ENCODE measurements at places on chromosomes 12 and 14.
A peak's percentile ranks its signal among the peaks of the same experiment; 100 is the strongest.

DNA sequence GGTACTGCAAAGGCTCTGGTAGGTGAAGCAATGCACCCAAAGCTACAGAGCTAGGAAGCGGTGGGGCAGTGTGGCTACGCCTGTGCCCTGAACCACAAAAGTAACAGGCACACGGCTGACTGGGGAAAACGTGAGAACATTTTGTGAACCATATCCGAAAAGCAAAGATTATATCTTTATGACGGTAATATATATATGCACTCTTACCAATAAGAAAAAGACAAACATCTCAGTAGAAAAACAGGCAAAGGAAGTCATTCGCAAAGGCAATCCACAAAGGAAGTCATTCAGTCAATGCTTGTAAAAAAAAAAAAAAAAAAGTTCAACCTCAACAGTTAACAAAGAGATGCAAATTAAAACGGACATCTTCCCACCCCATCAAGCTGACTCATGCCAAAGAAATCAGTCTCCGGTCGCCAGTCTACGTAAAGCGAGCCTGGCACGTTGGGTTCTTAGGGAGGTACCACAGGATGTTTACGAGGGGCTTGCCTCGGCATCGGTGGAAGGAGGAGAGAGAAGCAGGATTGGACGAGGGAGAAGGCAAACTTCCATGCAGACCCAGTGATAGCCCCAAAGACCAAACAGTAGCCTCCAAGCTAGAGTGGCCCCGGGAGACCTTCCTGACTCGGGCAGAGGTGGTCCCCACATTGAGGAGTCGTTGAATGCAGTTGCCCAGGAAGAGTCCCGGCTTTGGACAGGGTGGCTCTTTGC lies 39.4 kb upstream of the PPP2R5C start:
- peak; percentile 86 for DNase-seq

- DNase-seq = no peak
Measured at GRCh38 chr14:52033101-52033642, 35.7 kb downstream of the NID2 start.

DNA sequence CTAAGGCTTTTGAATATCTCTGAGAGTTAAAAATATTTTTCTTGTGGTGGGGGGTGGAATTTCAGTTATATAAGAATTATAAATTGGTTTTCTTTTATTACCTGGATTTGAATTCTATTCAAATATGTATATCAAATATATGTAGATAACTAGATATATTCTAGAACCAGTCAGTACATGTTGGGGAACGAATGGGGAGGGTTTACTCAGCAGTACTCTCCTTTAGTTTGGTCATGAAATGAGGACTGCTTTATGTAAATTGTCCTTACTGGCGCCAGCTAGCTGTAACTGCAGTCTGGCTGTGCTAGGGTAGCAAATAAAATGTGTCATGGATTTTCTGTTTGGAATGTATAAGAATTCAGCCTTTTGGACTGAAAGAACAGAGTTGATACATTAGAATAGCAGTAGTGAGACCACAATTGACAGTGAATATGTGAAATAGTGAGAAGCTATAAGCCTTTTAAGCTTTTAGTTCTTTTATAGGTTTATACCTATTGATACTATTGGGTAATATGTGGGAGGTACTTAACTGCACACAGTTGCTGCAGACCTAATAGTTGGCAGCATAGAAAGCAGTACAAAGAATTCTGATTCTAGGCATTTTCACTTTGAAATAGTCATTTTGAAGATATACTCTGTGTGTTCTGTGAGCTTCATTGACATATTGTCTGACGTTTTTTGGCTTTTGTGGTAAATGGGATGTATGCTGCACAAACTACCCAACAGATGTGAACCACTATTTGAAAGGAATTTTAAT lies 29.0 kb downstream of the ATF7IP start:
- DNase-seq = peak; percentile 73

DNA sequence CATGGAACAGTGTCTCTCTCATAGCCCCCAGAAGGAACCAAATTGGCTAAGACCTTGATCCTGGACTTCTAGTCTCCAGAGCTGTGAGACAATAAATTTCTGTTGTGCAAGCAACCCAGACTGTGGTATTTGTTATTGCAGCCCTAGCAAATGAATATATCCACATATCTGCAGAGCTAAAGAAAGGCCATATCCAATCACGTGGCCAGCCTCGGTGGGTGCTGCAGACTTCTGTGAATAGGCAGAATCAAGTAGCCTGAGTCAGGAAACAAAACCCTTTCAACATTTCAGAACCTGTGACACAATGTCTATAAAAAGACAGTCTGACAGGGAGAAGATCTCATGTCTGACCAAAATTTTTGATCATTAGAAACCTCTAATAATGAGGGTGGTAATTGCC lies 71.0 kb upstream of the CPM start:
- no peak for DNase-seq

DNA sequence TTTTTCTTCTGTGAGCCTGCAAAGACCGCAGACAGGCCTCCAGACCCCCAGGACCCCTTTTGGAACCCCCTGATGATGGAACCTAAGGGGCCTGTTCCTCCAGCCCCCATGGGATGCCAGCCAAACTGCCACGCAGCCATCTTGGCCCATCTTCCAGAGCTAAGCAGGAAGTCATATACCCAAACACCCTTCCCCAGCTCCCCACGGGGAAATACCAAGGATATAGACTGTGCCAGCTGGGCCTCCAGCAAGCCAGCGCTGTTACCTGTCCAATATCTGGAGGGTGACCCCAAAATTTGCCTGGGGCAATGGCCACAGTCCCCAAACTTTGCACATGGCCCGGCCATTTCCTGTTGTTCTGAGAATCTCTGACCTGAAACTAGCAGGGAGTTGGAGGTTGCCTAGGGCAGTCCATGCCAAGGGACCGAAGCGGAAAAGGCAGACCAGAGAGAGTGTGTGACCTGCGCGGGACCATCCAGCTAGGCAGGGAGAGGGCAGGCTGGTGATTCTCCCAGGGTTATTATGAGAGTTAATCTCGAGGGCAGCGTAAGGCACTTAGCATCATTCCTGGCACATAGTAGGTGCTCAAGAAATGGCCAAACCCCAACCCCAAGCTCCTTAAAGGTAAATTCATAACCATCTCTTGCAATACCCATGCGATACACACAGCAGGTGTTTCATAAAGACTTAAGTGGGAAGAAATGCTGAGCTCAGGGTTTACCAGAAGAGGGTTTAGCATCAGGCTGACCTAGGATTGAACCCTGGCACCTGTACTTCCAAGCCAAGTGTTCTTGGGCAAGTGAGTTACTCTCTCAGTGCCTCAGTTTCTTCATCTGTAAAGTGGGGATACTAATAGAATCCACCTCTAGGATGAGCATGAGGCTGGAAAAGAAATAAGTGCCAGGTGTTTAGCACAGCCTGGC lies 2.6 kb upstream of the RASAL1 start:
- DNase-seq = no peak

DNA sequence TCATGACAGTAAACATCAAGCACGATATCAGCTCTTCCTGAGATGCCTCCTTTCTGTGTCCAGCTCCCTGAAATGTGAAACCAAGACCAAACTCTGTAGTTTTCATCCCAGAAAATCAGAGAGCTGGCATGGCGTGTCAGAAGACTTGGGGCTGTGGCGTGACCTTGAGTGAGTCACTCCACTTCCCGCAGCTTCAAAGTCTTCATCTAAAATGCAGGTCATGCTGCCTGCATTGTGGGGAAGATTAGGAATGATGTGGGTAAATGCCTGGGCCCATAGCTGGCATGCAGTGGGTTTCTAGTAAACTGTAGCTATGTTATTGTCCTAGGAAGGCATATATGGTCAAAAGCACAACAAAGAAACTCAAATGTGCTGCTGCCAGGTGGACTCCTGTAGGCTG lies 28.8 kb downstream of the OAS2 start:
- DNase-seq = no peak

- DNase-seq = no peak
Measured at GRCh38 chr14:100891501-100892445, 11.7 kb downstream of the RTL1 start.

- no peak for DNase-seq
Measured at GRCh38 chr12:76694369-76694768, 69.5 kb upstream of the ZDHHC17 start.

GRCh38 chr12:47273191-47273626 lies 193.4 kb upstream of the AMIGO2 start:
- DNase-seq = no peak

DNA sequence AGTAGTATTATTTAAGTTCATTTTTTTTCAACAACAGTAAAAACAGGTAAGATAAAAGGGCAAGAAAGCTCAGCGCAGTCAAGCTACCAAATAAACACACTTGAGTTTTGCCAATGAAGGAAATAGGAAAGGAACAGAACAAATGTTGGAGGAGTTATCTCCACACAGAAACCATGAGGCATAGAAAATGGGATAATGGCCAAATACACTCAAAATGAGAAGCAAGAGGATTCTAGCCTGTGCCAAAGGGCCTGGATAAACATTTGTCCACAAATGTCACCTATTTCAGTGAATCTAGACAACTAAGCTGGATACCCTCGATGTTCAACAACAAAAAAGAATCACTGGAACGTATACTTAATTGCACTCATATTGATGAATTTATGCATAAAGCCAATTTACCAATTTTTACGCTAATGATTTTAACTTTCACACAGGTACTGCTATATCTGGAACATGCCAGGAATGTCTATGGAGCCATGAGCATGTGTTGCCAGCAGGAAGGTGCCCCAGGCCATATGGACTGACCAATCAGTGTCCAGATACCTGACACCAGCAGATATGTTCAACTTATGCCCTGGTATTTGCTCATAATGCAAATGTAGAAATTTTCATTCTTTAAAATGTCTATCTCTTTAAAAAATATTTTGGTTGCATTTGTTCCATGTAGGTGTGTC lies 21.1 kb downstream of the ST8SIA1 start:
- no peak for DNase-seq

DNA sequence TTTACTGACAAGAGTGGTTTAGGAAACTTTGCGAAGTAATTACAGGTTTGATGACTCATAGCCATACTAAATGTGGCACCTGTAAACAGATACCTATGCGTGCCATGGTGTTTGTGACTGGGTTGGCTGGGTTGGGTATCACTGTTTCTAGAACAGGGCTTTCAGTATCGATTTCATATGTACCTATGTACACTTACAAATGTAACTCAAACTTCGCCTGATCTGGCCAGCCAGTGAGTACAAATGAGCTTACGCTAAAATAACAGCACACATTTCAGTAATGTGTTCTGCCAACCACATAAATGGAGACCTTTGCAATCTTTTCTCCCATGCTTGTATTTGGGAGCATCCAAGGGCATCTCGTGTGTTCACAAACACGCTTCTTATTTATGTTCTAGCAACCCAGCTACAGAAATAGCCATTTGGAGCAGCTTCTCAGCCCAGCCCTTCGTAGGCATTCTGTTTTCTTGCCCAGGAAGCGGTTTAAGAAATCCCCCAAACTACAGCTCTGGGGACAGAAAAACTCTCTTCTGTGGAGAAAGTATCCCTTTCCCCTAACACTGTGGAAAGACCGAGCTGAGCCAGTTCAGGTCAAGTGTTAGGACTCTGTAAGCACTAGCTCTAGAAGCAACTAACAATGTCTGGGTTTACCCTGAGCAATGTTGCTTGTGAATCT lies 42.3 kb upstream of the MDM1 start:
- peak; percentile 87 for DNase-seq

DNA sequence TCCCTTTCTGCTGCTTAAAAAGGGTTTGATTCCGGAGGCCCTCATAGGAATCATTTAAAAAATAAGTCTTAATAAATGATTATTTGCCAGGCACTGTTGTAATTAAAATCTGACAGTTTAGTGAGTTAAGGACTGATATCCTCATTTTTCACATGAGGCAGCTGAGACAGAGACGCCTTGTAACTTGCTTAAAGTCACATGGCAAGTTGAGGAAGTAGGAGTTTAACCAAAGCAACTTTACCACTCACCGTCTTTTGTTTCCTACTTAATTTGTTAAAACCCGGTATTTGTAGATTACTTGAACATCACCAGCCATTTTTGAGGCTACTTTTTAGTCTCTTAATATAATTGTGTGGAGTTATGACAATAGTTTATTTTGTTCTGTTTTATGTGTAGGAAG lies 2.4 kb downstream of the TIGAR start:
- DNase-seq = no peak

DNA sequence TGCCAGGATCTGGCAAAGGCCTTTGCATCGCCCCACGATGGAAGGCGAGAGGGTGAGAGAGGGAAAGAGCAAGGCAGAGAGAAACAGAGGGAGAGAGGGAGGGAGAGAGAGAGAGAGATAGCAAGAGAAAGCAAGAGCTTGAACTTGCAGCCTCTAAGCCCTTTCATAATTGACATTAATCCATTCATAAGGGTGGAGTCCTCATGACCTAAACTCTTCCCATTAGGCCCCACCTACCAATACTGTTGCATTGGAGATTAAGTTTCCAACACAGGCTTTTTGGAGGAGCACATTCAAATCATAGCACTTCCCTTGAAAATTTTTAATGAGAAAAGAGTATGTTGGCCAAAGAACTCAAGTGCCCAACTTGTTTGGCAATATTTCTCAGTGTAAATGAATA lies 48.6 kb upstream of the ZDHHC17 start:
- no peak for DNase-seq

DNA sequence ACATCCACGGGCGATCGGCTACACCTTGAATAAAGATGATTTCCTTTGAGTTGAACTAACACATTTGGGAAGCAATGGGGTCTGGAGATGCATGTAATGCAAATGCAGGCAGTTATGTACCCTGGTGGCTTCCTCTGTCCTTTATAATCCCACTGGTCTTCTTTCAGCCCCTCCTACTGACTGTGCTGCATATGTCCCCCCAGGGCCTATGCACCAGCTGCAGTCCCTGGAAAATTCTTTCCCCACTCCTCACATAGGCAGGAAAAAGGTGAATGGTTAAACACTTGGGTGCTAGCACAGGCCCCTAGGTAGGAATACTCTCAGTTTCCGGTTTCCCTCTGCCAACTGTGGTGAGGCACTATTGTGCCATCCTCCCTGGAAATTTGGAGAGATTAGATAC lies 294.8 kb upstream of the SOX5 start:
- no peak for DNase-seq

DNA sequence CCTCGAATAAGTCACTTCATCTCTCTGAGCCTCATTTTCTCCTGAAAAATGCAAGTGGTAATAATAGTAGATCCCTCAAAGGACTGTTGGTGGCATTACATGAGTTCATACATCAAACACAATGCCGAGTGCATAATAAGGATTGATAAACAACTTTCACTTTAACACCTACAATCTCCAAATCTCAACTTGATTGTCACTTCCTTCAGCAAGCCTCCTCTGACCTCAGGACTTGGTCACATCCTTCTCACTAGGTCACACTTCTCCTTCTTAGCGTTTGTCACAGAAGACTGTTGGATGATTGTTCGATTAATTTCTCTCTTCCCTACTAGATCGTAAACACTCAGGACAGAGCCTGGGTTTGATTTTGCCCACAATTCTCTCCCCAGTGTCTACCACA lies 7.9 kb upstream of the PRKAB1 start:
- DNase-seq = no peak

GRCh38 chr12:63232896-63233295 lies 81.9 kb upstream of the AVPR1A start:
- DNase-seq = no peak

- no peak for DNase-seq
Measured at GRCh38 chr12:104575442-104576186, 118.9 kb downstream of the CHST11 start.

DNA sequence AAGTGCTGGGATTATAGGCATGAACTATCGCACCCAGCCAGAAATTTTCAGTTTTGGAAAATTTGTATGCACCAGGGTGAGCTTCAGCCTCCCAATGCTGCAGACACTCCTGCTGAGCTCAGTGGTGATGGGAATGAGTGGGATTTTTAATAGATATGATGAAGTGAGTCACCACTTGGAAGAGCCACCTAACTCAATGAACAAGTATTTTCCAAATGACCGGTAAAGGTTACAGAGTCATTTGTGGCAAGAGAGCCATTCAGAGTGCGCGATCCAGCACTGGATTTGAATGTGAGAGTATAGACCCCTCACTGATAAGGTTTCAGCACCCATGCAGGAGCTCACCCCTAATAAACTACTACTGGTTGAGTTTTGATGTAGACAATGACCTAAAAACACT lies 100.7 kb downstream of the PPP2R5C start:
- no peak for DNase-seq

Data from CD4-positive, alpha-beta T cell treated with Interleukin-15 for 4 hours (primary cell).